ENCODE measurements at places on chromosomes 16 and 17.

- no peak for DNase-seq
Measured at GRCh38 chr17:40561294-40561870, 3.9 kb downstream of the CCR7 start.

GRCh38 chr16:14284930-14285512 is 213.9 kb downstream of the MRTFB start:
- peak; percentile 75 for DNase-seq

DNA sequence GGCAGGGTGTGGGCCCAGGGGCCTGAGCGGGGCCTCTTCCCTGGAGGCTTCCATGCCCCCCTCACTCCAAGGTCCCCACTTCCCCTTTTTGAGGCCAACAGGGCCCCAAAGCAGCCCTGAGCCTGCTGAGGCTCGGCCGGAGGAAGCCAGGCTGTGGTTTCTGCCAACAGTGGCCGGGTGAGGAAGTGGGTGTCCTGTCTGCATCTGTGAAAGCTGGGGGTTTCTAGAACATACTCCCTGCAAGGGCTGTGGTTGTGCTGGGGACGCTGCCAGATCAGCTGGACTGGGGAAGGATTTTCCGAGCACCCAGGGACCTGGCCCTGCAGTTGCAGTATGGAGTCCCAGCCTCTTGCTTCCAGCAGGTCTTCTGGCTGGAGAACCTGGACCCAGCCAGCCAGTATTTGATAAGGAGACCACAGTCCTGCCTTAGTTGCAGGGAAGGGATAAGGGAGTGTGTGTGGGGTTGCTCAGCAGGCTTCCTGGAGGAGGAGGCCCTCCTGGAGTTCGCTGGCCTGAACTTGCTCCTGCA is 15.7 kb downstream of the ADCY7 start:
- DNase-seq: no peak

DNA sequence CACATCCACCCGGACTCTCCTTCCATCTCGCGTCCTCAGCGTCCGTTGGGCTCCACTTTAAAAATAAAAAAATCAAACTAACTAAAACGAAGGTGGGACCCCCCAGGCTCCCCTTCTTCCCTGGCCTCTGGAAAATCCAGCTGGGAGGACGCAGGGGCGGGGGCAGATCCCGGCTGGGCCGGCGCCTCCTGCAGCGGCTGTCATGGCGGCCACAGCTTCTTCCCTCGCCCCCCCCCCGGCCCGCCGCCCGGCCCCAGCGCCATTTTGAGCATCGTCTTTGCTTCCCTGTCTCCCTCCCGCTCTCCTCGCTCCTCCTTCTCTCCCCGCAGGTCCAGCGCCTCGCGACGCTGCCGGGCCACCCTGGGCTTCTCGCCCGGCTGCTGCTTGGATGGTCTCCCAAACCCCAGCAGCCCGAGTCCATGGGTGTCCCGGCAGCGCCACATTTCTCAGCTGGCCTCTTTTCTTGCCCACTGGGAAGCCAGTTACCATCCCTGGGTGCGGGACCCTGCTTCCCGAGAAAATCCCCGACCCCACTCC is 3.3 kb downstream of the HOXB2 start:
- DNase-seq: no peak

DNA sequence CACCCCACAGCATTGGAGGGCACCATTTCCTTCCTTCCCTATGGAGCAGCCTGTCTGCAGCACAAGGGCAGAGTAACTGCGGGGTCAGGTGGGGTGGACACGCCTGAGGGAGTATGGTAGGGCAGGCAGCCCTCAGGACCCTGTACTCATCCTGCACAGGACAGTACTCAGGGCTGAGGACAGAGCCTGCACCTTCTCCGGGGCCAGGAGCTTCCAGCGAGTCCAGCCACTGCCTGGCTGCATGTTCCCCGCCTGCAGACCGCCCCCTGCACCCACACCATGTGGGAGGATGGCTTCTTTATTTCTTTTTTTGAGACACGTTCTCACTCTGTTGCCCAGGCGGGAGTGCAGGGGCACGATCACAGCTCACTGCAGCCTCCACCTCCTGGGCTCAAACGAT is 47.6 kb upstream of the CDC42EP4 start:
- DNase-seq: no peak

DNA sequence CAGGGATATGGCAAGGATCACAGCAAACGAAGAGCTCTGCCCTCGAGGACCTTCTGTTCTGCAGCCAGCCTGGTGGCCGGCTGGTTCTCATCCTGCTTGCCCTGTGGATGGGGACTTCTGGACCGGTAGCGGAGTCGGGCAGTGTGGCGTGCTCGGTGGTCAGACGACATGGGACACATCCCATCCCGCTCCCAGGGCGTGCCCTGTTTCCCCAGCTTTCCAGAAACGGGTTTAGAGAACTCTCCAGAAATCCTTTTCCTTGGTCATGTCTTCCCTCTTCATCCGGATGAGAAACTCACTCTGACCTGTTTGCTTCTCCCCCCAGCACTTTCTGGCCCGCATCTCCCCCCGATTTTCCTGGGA is 115.8 kb downstream of the OR1D5 start:
- no peak for DNase-seq

DNA sequence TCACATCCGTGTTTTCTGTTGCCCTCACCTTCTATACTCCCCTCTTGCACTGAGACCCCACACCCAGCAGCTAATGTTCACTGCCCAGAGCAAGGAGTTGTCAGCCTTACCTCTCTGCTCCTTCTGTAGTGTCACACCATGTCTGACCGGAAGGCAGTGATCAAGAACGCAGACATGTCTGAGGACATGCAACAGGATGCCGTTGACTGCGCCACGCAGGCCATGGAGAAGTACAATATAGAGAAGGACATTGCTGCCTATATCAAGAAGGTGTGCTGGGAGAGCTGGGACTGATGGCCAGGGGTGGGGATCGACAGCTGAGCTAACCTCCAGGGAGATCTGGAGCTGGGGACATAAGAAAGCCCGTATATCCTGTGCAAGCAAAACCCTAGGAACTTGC is 3.7 kb downstream of the DYNLL2 start:
- DNase-seq: no peak

DNA sequence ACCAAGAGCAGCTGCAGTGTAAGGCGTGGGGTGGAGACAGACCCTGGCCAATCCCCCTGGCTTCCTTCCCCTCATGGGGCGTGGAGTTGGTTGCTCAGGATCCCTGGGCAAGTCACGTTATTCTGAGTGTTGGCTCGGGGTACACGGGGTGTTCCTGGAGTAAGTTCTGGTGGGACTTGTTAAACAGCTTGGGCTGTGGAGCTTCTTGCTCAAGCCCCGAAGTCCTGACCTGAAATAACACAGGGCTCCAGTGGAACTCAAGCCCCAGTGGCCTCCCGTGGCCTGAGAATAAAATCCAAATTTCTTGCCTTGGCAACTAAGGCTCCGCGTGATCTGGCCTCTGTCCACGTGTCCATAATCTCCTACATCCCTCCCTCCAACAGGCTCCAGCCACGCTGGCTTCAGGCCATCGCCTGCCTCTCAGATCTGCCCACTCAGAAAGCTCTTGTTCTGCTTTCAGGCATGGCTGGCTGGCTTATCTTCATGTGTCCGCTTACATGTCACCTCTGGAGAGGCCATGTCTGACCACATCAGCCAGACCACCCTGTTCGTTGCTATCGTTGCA is 49.3 kb upstream of the BCO1 start:
- DNase-seq: no peak

All from foreskin keratinocyte (primary cell).